NCI-H345 (cell line): ENCODE measurements at places on chromosomes 12 and 14.

DNA sequence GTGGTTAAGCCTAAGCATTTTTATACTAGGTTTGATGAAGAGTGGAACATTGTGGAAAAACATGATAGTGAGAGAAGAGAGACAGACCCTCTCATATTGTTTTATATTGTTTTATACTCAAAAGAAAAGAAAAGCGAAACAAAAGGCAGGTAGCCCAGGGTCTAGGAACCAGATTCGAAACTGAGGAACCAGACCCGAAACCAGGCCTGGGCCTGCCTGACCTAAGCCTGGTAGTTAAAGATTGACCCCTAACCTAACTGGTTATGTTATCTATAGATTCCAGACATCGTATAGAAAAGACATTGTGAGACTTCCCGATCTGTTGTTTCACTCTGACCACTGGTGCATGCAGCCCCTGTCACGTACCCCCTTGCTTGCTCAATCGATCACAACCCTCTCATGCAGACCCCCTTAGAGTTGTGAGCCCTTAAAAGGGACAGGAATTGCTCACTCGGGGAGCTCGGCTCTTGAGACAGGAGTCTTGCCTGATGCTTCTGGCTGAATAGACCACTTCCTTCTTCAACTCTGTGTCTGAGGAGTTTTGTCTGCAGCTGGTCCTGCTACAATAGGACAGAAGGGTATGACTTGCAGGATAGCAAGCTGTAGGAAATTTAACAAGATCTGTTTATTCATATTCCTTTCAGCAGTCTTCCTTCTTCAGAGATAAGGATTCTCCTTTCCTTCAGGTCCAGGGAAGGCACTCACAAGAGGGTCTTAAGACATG, 147.1 kb upstream of the PLEKHA5 start:
- DNase-seq: no peak

DNA sequence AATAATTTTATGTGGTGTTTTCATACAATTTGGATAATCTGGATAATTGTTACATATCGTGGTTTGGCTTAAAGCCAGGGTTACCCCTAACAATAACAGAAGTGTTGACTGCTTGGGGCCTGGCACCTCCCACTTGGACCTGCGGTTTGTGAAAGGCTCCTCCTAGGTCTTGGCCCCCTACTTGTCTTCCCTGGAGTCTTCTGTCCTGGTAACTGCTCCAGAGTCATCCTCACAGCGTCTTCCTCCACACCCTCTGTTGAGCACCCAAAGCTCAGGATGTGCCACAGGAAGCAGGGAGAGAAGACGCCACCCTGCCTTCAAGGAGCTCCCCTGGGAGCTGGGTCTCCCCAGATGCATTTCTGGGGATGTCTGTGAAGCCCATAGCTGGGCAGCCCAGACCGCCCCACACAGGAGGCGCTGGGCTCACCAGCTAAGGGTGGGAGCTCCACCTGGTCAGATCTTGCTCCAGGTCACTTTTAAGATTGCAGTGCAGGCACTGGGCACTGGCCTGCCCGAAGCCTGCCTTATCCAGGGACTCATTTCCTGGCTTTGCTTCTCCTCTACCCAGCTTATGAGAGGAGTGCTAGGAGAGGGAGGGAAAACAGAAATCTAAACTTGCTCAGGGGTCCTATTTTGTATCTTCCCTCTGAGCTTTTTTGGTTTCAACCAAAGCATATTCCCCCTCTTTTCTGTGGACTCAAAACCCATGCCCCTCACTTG, 98.2 kb downstream of the ZFP36L1 start:
- no peak for DNase-seq

- DNase-seq: no peak
Measured at GRCh38 chr12:22935501-22935900, 310.5 kb downstream of the ETNK1 start.

DNA sequence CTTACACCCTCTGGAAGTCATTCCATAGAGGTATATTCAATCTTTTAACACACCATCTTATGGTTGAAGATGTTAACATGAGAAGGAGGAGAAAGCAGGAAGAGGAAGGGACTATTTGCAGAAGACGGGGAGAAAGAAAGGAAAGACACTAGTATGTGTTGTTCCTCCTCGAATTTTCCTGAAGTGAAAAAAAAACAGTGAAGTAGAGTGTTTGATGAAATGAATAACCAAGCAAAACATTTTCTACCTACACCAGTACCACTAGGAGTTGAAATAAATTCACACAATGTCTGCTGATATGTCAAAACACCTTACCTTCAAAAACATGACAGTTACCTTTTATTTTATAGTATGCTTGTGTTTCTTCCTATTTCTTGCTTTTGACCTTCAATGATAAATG, 1.4 kb upstream of the CNOT2 start:
- DNase-seq: no peak

DNA sequence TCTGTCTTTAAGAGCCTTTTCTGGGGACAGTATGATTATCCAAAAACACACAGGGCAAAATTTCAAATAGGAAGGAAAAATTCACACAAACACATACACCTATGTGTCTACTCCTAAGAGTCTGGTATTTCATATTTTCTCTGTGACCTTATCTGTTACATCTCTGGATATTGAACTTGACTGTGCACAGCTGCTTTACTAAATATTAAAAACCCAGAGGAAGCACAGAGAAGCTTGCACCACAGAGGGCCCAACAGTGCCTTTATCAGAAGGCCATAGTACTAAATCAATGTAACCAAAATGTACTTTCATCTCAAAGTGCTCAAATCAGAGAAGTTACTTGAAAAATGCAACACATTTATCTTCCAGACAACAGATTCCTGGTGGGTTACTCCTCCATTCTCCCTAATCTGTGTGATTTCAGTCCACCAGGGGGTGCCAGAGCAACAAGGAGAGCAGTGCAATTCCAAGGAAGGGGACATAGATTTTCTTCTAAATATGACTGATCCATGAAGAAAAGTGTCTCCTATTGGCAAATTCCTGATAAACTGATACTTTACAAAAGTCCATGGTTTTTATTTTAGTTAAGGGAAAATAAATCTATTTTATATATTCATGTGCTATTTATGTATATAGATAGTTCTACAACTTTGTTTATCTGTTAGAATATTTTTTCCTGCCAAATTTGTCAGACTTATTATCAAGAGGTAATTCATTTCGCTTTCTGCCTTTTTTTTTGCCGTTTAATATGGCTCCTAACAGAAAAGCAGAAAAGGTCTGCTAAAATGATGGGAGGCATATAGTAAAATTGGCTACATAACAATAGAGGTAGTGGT, 617.6 kb downstream of the LRFN5 start:
- DNase-seq: peak; percentile 83

- no peak for DNase-seq
Measured at GRCh38 chr12:91105807-91106206, 5.5 kb downstream of the LUM start.

DNA sequence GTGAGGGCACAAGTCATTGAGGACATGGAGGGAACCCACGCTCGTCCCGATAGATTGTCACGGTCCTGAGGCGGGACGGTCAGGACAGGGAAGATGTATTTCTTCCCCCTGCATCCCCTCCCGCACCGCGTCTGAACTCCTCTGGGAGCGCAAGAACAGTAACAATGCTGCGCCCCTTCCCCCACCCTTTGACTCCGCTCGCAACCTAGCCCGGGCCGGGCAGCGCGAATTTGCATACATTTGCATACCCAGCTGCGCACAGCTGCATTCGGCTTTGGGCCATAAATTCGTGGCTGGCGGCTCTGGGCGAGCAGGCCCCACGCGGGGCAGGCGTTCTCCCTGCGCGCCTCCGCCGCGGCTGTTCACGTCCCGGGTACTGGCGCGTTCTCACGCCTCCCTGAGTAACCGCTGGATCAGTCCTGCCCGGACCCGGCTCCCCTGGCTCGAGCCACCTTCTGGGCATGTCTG, 29.0 kb upstream of the SMUG1 start:
- no peak for DNase-seq

GRCh38 chr14:33515441-33515840, 435.4 kb downstream of the EGLN3 start:
- DNase-seq: no peak

- DNase-seq: no peak
Measured at GRCh38 chr12:92472201-92472600, 230.6 kb upstream of the PLEKHG7 start.

DNA sequence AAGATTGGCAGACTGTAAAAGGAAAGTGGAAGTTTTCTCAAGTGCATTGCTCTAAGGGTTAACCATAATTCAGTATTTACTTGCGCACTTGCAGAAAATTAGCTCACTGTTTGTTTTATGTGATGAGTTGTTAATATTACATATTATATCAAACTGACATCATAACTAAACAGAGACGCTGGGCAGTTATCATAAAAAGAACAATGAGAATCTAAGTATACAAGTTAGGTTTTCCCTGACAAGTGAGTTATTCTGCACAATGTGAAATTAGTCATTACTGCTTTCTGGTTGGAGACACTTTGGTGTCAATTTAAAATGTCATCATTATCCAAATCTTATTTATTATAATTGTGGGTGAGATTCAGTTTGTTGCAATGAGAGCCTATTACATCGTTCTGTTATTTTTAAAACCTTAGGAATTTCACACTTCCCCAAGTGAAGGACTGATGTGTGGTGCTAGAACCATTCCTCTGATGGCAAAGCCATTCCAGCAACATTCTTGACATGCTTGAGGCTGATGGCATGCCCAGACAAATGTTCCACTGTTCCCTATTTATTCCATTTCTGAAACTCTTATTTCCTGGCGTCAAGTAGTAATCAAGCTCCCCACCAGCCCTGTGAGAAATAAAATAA, 90.1 kb upstream of the FLRT2 start:
- DNase-seq: no peak

DNA sequence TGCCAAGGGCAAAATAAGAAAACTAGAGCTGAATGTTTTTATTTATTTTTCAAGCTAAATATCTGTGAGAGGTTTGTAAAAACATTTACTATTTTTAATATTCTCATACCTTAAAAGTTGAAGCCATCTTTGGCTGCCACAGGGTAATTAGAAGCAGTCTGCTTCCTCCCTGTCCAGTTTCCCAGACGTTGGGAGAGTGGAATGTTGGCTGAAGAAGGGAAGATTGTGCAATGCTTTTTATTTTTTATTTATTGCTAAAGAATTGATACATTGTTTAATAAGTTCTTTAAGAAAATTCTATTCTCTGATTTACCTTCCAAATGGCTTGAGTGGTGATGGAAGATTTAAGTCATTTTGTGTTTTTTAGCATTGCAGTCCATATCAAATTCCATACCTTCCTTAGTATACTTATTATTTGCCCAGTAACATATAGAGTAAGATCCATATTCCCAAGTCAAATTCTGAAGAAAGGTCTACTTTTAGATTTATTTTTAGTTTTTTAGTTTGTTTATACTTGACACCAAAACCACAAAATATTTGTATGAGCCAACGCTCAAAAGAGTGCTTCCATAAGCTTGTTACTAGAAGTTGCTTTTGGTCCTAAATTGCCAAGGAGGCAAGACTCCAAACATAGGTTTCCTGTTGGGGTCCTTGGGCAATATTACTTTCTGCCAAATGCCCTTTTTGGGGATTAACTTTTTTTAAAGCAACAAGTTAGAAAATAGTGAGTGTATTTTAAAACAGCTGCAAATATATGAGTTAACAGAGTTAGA, 124.0 kb upstream of the CPM start:
- no peak for DNase-seq

DNA sequence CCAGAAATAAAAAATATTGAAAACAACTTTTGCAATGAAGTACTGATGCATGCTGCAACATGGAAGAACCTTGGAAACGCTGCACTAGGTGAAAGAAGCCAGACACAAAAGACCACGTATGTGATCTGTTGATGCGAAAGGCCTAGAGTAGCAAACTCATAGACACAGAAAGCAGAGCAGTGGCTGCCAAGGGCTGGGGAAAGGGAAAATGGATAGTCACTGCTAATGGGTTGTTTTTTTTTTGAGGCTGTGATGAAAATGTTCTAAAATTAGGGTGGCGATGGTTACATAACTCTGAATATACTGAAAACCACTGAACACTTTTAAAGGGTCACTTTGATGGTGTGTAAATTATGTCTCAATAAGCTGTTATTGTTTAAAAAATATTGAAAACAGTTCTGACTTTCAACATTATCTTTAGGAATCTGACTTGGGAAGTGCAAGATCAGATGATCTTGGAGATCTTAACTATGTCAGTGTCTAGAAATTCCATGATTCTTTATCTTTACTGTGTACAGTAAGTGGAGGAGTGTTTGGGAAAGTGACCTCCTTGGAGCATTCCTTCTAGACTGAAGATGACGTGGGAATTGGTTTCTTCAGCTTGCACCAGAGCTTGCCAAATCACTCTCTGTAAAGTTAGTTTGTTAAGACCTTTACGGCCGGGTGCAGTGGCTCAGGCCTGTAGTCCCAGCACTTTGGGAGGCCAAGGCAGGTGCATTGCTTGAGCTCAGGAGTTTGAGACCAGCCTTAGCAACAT, 12.4 kb downstream of the MLXIP start:
- no peak for DNase-seq

- DNase-seq: no peak
Measured at GRCh38 chr14:72902801-72903530, 9.1 kb upstream of the DPF3 start.

DNA sequence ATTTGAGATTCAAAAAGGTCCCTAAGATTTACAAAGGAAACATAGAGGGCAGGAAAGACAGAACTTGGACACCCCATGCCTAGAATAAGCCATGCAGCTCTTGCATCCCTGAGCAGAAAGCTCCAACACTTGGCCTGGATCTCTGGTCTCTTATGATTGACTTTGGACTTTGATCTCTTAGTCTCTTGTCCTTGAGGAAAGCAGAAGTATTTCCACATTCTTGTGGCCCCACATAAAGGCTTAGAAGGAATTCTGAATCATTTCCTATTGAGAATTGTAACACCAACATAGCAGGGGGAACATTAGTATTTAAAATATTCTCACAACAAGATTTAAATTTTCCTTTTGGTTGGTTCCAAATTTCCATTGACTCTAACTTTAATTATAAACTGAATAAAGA, 283.7 kb upstream of the PRKD1 start:
- DNase-seq: no peak

DNA sequence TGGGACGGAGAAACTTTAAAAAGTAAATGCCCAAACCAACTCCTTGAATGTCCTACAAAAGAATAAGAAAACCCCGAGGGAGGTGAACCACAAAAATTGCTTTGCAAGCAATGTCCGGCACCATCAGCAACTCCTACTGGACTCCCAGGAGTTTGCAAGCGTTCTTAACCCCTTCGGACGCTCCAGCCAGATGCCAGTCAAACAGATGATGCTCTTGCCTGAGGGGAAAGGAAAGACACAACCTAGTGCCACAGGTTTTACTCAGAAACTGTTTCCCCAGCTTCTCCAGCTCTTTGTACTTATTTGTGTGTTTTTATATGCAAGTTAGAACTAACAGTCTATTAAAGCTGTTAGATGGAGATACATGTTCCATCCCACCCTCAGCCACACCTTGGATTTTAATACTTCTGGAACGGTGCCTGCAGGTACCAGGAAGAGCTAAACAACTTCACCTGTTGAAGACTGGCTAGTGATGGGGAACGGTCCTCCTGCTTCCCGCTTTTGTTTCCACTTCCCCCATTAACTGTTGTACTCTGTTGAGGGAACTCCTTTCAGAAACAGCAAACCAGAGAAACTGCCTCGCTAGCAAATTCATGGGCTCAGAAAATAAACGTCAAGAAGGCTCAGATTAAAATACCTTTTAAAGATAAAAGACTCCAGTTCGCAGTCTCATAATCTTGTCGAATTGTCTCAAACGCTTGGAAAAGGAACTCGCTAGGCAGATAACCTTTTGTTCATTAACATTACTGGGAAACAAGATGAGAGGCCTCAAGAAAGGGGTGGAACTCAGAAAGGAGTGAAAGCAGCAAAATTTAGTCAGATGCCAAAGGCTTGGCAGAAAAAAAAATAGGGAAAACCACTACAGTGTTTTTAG, 1.1 kb upstream of the FERMT2 start:
- peak; percentile 47 for DNase-seq

- DNase-seq: no peak
Measured at GRCh38 chr14:34330846-34331245, 131.2 kb downstream of the SPTSSA start.

- DNase-seq: no peak
Measured at GRCh38 chr12:82694970-82695369, 8.3 kb downstream of the TMTC2 start.
